ENCODE measurements at places on chromosomes 13 and 19.

GRCh38 chr19:28290963-28291657 is 921.8 kb downstream of the UQCRFS1 start:
- no peak for DNase-seq

- no peak for DNase-seq
Measured at GRCh38 chr13:64234255-64234654, 2818.6 kb upstream of the PCDH20 start.

DNA sequence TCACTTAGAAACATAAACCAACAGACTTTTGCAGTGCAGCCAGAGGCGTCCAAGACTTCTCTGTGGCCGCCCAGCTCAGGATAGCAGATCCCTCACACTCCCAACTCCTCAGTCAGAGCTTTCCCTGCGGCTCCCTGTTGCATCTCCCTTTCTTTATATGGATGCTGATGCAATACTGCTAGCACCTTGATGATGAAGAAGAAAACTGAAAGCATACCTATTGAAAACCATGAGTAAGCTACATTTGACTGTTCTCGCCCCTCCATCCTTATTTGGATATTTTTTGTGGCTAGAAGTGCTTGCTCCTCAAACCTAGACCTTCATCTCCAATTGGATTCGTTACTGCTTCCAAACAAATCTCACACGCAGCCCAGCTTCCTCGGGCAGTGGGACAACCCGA is 57.3 kb upstream of the UBL3 start:
- no peak for DNase-seq

GRCh38 chr13:20891768-20892167 is 10.8 kb downstream of the XPO4 start:
- DNase-seq: no peak

DNA sequence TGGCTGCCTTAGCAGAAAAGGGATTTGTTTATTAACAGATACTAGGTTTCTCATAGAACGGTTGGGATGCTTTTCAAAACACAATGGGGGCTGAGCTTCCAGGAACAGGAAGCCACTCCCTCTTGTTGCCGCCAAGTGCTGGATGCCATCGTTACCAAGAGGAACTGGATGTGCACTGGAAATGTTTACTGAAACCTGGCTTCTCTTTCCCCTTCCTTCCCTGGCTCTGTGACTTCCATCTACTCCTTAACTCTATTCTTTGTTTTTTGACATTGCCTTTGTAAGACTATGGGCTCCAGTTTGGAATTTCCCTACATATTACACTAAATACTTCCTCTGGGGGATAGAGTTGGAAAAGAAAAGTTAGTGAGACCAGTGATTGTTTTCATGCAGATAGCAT is 11.7 kb upstream of the KL start:
- DNase-seq: no peak

Measured in right forelimb (tissue), 1 donor.